Fibroblast of lung (primary cell): ENCODE measurements at places on chromosomes 1 and 21.

DNA sequence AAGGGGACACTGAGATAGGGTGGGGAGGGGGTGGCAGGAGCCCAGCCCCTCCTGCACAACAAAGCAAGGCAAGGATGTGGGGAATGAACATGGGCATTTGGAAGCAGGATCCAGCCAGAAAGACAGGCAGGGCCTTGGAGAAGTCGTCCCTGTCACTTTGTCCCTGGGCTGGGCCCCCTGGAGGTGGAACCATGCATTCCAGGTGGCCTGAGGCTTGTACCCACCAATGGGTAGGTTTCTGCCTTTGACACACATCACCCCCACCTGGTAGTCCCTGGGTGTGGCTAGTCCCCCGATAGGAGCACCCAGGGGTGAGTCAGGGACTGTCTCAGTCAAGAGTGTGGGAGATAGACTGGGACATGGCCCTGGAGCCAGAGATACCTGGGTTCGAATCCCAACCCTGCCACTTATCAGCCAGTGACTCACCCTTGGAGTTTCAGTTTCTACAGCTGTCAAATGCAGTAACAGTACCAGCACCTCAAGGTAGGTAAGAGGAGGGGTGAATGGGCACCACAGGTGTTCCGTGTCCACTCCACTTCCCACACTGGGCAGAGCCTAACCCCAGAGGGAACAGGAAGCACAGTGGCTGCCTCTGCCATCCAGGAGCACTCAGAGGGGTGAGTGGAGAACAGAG, 10.0 kb downstream of the PLA2G2D start:
- no peak for DNase-seq

DNA sequence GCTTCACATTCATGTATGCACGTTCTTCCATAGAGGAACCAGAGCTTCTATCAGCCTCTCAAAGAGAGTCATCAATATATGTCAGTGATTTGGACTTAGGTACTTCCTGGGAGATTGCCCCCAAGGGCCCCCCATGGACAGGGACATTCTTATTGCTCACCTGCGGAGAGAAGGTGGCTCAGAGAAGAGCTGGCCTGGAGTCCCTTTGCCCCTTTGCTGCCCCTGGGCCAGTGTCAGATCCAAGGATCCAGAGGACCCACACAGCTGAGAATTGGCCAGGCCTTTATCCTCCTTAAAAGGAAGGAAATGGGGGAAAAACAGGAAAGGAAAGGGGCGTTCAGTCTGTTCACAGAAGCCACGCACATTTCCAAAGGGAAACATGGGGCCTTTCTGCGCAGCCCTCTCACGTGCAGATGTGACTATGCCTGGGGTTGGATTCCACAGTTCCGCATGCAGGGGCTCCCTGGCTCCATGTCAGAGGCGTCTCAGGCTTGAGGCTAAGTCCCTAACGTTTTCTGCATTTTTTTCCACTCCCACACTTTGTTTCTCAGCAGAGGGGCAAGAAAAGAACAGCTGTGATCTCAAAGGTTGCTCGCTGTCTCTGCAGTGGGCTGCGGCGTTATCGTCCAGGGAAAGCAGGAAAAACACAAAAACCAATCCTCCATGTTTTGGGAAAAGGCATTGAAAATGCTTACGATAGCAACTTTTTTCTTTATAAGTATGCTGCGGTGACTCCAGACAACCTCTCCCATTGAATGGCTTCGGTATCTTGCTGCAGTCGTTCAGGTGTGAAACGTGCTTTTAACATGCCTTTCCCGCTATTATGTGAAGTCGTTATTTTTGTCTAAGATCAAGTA, 5.9 kb downstream of the C1orf226 start:
- no peak for DNase-seq

DNA sequence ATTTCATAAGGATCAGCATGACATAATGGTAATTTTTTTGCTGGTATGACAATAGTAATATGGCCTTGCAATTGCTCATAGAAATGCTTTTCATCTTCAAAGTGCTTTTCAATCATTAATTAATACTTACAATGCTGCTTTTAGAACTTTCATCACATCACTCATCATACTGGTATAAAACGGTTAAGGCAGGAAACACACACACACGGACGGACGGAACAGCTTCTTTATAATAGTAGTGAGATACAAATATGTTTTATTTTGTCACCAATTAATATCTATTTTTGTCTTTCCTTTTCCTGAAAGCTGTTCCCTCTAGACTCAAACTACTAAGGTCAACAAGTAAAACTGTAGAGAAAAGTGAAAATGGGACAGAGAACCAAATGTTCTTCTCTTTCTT, 353.9 kb upstream of the PKN2 start:
- no peak for DNase-seq

DNA sequence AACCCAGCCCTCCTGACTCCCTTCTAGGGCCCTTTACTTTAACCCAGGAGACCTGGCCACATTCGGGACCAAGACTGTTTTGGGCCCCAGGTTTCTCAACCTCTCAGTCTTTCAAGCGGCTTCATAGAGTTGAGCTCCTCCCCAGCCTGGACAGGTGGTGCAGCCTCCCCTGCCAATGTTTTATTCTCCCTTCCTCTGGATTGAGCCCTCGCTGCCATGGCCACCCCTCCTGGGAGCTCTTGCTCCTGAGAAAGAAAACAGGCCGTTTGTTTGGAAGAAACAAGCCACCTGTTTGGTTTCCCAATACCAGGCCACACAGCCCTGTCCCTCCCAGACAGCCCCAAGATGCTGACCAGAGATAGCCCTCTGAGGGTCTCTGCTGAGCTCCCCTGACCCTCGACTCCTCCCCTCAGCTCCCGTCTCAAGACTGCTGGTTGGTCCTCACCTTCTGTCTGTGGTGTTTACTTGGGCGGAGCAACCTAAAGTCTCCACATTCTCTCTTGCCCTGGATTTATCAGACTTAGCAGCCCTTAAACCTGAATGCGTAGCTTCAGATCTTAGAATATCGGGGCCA, 3.3 kb downstream of the TMEM51 start:
- no peak for DNase-seq

- peak; percentile 65 for DNase-seq
These were observed 690.7 kb downstream of the NCAM2 start for GRCh38 chr21:21688889-21689288.
